ENCODE measurements at places on chromosomes 4 and X.

DNA sequence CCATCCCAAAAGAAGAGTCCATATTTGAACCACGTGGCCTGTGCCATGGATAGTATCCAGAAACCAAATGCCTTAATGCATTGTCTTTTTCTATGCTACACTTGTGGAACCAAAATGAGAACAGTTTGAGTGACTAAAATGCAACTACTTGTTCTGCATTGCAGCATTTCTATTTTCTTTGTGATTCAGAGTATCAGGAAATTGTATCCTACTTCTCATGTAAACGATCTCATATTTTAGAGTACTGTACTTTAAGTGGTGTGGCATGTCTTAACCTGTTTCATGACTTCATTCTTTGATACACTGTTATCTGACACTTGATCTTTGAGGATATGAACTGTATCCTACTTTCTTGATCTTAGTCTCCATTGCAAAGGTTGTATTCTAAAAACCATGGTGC, 167.2 kb upstream of the WDR1 start:
- DNase-seq, result no peak

DNA sequence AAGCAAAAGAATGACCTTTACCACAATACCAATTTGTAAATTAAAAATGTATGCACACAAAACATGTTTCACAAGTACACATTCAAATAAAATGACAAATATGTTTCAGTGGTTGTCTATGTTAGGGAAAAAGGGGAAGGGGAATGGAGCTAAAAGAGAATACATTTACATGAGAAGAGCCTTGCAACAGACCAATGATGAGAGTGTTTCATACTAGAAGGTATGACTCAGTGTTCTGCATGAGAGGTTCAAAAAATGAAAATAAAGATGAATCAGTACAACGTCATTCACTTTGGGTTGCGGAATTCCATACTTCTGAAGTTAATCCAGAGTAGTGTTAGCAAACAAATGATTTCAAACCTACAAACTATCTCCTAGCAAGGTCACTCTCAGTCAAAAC, 51.7 kb downstream of the RPGR start:
- DNase-seq, result peak; percentile 6

DNA sequence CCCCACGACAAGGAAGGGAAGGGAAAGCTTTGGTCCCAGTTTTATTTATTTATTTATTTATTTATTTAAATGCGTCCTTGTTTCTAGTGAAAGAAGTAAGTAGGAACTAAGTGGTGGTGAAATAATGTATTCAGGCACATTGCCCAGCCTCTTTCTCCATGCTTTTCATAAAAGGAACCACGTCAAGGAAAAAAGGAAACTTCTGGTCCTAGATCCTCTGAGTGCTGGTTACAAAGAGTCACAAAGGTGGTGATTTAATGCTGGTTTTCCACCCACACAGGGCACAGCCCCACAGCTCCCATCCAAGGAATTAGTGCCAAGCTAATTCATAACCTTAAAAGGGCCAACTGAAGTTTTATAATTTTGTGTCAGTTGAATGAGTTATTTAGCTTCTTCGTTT, 206.6 kb upstream of the GYPA start:
- no peak for DNase-seq

DNA sequence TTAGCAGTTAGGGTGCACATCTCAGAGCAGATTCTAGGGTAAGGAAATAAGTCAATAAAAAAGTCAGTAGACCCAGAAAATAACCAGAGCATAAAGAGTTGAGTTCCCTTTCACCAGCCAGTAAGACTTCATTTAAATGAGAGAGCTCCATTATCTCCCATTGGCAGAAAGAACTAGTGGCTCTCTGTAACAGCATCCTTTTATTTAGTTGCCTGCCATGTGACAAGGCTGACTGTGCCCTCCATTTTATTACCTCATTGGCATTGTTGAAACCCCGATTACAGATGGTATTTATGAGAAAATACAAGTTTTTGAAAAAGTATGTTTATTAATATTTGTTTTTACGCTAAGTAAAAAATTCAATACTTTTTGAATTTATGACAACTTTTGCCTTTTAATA, 859.5 kb upstream of the NDST4 start:
- DNase-seq, result no peak

- no peak for DNase-seq
Observed at GRCh38 chrX:147847999-147848398, 63.7 kb upstream of the FMR1 start.

DNA sequence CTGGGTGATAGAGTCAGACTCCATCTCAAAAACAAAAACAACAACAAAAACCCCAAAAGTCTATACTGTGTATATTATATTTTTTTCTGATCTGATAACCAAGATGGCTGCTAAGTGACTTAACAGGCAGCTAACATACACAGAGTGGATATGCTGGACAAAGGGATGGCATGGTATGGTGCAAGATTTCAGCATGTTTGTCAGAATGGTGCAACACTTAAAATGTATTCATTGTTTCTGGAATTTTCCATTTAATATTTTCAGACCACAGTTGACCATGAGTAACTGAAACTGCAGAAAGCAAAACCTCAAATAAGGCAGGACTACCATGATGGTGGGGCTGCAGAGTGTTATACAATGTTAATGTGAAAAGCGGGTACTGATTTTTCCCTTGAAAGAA, 6.1 kb upstream of the BOD1L1 start:
- no peak for DNase-seq

DNA sequence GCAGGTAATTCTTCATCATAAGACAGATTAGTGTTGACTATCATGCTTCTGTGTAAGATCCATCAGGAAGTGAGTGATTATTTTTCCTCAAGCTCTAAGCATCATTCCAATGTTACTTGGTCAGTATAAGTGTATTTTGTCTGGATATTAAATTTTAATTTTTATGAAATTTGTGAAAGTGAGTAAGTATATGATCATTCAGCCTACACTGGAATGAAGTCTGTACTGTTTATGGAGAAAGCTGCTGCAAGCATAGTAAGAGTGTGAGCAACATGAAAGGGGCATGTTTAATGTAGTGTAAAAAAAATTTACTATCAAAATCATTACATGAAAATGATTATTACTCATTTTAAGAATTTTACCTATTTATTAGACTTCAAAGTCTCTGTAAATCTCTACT, 84.8 kb downstream of the IL15 start:
- no peak for DNase-seq

GRCh38 chr4:101066626-101067170, 280.6 kb downstream of the PPP3CA start:
- no peak for DNase-seq

GRCh38 chr4:25271866-25272265, 38.0 kb downstream of the PI4K2B start:
- no peak for DNase-seq

DNA sequence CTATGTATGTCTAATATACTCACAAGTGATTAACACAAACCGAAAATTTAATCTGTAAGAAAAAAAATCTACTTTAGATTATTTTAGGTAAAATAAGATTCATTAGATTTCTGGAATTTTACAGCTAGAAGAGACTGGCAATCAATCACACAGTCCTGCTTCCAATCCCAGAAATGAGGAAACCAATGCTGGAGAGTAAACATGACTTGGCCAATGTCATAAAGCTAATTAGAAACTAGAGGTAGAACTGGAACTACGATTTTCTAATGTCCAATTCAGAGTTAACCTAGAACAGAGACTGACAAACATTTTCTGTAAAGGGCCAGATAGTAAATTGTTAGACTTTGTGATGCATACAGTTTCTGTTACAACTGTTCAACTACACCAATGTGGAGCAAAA, 123.6 kb downstream of the CORIN start:
- no peak for DNase-seq

GRCh38 chrX:131802836-131803626, 220.1 kb upstream of the STK26 start:
- DNase-seq, result no peak

DNA sequence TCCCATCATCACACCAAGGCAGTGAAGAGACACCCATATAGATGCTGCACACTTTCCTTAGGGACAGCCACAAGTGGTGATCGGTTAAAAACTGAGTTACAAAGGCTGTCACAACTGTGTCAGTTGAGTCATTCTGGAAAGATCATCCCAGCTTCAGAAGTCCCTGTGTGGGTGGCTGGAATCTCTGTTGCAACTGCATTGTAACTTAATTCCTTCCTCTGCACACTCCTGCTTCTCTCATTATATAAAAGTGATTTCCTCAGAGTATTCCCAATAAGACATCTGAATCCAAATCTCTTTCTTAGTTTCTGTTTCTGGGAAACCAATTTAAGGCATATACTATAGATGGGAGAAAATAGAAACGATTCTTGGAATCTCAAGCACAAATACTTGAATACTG, 88.1 kb downstream of the FSTL5 start:
- no peak for DNase-seq

DNA sequence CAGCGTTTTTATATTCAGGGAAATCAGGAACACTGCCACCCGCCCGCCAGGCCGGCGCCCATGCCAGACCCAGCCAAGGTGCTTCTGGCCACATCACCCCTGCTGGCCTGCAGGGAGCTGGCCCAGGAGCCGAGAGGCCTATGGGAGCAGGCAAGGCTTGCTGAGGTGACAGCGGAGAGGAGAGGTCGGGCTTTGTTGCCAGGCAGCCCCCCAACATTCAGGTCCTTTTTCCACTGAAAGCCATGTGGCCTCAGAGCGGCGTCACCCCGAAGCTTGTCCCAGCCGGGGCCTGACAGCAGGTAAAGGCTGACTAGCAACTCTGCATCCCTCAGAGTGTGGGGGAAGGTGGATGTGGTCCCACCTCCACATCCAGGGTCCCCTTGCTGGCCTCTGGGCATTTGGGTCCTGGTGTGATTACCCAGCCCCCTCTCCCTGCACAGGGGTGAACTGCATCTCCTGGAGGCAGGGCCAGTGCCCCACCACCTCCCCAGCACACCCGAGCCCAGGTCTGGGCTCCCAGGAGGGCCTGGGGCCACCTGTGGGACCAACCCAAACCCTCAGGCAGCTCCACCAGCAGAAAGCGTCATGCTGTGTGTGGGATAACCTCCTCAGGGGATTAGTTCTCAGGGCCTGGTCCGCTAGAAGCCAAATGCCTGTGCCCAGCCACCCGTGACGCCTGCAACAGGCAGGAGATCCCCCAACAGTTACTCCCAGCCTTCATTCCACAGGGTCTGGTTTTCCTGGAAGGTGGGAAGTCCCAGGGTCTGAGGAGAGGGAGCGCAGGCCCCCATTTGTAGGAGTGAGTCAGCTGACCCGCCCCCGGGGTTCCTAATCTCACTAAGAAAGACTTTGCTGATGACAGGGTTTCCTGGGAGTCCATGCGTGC, at the start of gene PDE6B:
Gene PDE6B (plus strand): TSS at position 869 of the 886 bp plus-strand sequence. CDS start 54 bp downstream, outside the sequence.
- DNase-seq, result no peak

DNA sequence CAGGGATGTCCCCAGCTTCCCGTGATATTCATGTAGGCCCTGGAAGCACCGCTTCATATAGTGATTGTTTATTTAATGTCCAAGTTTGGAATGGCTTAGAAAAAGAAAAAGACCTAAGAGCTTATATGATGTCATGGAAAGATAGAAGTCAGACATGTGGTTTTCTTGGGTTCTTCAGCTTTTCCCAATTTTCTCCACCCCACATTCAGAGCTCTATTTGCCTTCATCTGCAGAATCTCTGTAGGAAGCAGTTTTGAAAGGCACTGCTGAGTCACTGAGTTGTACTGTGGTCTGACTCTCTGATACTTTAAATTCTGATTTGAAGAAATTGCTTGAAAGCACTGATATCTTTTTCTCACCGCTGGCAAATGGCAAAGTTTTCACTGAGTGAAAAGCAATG, 120.6 kb upstream of the EDNRA start:
- no peak for DNase-seq

DNA sequence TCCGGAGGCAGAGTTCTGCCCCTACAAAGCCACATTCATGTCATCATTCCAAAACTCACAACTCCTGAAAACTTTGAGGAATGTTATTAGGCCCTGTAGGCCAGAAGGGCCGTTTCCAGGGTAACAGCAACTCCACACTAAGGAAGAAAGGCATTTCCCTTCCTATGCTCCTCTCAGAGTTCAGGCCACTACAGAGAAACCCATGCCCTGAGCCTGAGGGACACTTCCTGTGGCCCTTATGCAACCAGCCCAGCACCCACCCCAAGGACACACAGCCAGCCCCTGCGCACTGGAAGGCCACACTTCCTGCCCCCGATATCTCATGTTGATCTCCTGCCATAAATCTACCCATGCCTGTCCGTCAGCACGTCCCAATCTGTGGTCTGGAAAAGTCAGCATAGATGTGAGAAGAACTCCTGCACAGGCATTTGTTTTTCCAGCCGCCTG, 289.3 kb downstream of the BCOR start:
- no peak for DNase-seq

DNA sequence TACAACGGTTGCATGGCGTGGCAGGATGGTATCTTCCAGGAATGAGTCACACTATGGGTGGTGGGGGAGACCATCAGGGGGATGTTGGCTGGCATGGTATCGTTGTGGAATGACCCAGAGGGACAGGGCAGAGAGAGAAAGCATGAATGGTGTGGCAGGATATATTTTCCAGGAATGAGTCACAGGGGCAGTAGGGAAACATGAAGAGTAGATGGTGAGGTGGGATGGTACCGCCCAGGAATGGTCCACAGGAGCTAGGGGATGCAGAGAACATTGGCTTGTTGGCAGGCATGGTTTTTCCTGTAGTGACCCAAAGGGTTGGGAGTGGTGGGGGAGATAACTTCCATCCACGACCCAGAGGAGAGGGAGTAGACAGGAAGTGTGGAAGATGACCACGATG, 62.4 kb downstream of the MAOA start:
- DNase-seq, result peak; percentile 3

DNA sequence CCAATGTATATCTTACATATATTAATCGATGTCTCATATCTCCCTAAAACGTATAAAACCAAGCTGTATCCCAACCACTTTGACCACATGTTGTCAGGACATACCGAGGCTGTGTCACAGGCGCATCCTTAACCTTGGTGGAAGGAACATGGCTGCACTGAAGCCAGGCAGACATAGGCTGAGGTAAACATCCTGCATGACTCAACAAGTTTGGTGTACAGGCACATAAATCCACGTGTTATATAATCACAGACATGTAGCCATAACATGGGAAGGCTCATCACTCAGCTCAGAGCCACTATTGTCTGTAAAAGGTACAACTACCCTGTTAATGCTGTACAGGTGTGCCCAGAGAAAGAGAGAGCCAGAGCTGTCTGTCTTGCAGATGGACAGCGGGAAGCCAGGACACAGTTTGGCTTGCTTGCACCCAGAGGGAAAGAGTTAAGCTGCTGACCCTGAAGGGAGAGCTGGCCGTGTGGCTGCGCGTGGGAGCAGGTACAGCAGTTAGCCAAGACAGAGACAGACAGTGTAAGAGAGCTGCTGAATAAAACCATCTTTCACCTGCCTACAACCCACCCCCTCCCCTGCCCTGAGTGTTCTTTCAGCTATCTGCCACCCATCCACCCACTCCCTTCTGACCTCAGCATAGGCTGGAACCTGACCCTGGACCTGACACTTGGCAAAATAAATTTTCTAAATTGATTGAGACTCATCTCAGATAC, 22.3 kb upstream of the ZBTB33 start:
- no peak for DNase-seq

GRCh38 chrX:91331476-91331875, 103.2 kb upstream of the PABPC5 start:
- no peak for DNase-seq

DNA sequence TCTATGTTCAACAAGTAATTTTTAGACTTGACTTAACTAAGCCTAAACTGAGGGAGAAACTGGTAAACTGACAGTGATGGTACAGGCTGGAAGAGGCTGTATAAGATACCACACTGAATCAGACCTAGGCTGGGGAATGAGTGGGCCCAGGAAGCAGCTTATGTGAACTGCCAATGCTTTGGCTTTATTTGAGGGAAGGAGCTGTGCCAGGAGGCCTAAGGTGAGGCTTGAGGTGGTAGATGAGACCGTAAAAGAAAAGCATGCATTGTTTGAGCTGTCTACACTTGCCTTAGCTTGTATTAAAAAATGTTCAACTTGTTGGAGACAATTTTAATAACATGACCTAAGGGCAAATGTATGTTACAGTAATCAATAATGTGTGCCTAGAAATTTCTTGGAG, 96.2 kb downstream of the RS1 start:
- no peak for DNase-seq

All from SW480 (cell line).